ENCODE measurements at places on chromosomes 13 and 19.

GRCh38 chr13:33816912-33817311 lies 1.0 kb upstream of the RFC3 start:
- ATAC-seq, result no peak

GRCh38 chr13:96728463-96728862 lies 265.8 kb downstream of the OXGR1 start:
- ATAC-seq, result no peak

- ATAC-seq, result no peak
These were observed 29.0 kb upstream of the RNF17 start for GRCh38 chr13:24734950-24735349.

- ATAC-seq, result peak; percentile 37
These were observed 626 bp upstream of the BCL3 start for GRCh38 chr19:44747739-44748425.

DNA sequence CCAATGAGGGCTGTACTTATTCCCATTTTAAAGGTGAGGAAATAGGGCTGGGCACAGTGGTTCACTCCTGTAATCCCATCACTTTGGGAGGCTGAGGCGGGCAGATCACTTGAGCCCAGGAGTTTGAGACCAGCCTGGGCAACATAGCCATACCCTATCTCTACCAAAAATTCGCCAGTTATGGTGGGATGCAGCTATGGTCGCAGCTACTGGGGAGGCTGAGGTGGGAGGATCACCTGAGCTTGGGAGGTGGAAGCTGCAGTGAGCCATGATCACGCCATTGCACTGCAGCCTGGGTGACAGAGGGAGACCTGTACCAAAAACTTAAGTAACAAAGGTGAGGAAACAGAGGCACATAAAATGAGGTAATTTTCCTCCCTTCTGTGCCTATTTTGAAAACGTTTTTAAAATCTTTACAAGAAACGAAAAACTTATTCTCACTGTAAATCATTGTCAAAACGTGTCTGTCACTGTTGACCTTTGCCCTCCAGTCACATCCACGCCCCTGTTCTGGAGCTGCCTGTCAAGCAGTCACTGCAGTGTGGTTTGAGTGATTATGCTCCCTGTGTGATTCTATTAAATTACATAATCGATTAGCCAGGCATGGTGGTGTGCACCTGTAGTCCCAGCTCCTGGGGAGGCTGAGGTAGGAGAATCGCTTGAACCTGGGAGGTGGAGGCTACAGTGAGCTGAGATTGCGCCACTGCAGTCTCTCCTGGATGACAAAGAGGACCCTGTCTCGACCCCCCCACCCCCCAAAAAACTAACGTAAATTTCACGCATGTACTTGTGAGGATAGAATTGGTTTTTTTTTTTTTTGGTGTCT lies 12.5 kb downstream of the NOP53 start:
- no peak for ATAC-seq

DNA sequence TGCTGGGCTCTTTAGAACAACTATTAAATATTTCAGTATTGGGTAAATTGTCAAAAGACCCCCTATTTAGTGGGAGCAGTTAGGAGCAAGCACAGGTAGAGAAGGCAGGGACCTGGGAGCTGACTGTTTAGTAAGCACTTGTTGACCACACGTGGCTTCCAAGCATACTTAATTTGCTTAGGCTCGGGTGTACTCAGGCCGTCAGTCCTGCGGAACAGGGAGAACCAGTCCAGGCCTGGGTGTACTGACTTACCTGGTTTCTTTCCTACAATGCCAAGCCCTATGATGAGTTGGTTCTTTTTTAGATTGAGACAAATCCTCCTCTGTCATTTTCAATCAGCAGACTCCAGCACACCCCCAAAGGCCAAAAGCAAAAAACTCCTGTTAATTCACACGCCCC lies 90.0 kb downstream of the WDFY2 start:
- no peak for ATAC-seq

DNA sequence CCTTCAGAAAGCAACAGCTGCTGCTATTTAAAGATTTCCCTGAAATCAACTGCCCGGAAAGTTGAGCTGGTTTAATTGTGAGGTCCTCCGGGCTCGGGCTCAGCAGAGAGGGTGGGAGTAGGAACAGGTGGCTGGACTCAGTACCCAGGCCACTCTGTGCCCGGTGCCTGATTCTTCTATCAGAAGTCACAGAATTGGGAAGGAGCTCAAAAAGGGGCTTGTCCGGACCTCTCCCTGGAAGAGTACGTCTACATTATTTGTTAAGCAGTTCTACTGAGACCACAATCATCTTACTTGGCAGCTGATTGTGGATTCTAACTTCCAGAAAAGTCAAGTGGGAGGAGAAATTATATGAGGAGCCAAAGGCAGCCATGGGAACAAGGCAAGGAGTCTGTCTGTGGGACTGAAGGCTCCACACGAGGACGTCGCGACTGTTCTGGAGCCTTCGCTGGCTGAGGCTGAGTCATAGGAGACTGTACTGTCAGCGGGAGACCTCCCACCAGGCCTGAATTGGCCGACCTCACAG lies 91.7 kb upstream of the ANKRD10 start:
- peak; percentile 87 for ATAC-seq

DNA sequence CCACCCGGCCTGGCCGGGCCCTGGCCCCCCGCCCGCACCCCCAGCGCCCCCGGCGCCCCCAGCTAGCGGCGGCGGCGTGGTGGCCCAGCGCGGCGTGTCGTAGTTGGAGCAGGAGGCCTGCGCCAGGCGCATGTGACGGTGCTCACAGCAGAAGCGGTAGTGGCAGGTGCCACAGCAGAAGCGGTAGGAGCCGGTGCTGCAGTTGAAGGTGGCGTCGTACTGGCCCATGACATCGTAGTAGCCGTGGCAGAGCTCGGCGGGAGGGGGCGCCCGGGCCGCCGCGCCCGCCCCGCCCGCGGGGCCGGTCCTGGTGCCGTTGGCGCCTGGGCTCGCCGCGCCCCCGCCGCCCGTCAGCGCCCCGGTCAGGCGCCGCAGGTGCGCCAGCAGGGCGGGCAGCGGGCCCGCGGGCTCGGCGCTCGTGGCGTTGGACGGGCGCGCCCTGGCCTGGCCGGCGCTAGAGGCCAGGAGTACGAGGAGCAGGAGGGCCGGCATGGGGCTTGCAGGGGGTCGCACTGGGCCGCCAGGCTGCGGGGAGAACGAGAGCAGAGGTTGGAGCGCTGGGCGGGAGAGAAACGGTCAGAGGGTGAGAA lies 633 bp downstream of the SHISA7 start:
- peak; percentile 60 for ATAC-seq

Data from motor neuron (in vitro differentiated cells).